Left renal pelvis (tissue), 4 donors: ENCODE measurements at places on chromosomes 6 and 20. TPM values are rescaled to one million over a fixed set of nuclear protein-coding genes. Genes with fewer than 3 reads are reported as not detected.

Gene INSM1
- not detected for polyA plus RNA-seq

Gene BHLHE23
- polyA plus RNA-seq = not detected

Gene GGTLC1
- polyA plus RNA-seq = not detected

Gene FAM209B
- polyA plus RNA-seq = 0.34 TPM

Gene EBF4
- polyA plus RNA-seq = 31.2 TPM

Gene EDN3
- 6.3 TPM for polyA plus RNA-seq

Gene NCOA7
- polyA plus RNA-seq = 33.7 TPM

Gene IL20RA
- 0.63 TPM for polyA plus RNA-seq
